ENCODE measurements at places on chromosomes 1 and 21. TPM values are rescaled to one million over a fixed set of nuclear protein-coding genes. Genes with fewer than 3 reads are reported as not detected.

GJA9 gene
- not detected for total RNA-seq

TEKT2 gene
- not detected for total RNA-seq

PTGFR gene
- total RNA-seq: not detected

FMO4 gene
- total RNA-seq: 1.5 TPM

NBPF6 gene
- not detected for total RNA-seq

TSPAN1 gene
- not detected for total RNA-seq

GPR52 gene
- total RNA-seq: 2.2 TPM

MYBPHL gene
- total RNA-seq: not detected

GRCh38 chr1:204904228-204904810 lies 33.7 kb downstream of the NFASC start:
- H3K27me3 ChIP-seq: peaks cover 50% of the 10 kb centered on the region
- DNase-seq: no peak

GRCh38 chr1:11523746-11524464 lies 45.0 kb downstream of the DISP3 start:
- H3K4me3 ChIP-seq: no peak overlapping the region
- H3K27ac ChIP-seq: no peak overlapping the region
- H3K4me1 ChIP-seq: no peaks in the 10 kb centered on the region
- H3K36me3 ChIP-seq: no peaks in the 10 kb centered on the region
- no peaks in the 10 kb centered on the region for H3K27me3 ChIP-seq

- H3K27me3 ChIP-seq: no peaks in the 10 kb centered on the region
- H3K4me1 ChIP-seq: peaks cover 7% of the 10 kb centered on the region
- H3K27ac ChIP-seq: no peak overlapping the region
- H3K36me3 ChIP-seq: peaks cover 14% of the 10 kb centered on the region
- DNase-seq: no peak
Measured at GRCh38 chr1:52680353-52680752, 17.8 kb downstream of the COA7 start.

DNA sequence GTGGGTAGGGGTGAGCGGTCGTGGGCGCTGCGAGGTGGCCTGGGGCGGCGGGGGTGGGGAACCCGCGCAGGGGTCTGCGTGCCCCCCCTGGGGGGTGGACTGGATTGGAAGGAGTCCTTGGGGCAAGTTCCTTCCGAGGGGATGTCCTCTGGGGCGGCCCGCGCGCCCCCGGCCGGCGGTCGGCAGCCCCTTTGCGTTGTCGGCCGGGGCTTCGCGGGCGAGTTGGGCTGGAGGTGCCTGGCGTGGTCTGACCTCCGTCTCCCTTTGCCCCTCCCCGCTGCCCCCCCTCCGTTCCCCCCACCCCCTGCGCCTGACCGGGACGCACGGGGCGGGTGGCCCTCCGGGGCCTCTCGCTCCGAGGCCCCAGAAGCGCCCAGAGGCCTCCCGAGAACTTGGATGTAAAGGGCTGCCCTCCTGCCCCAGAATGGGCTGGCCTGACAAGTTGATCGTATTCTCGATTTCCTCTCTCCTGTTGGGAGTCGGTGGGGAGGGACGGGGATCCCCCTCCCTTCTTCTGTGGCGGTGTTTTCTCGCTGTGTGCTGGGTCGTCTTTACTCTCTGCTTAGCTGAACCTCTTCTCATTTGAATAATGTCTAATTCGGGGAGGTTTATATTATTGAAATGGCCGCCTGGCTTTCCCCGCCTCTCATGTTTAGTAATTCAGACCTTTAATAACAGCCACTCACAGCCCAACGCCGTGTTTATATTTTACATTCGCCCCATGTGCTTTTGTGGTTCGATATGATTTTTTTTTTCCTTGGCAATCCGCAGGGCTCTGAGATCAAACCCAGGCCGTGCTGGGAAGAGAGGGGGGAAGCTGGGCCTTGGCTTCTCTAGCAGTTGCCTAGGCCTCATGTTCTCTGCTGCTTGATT lies 1.3 kb downstream of the POU2F1 start:
- peak overlapping the region; percentile 95 for H3K4me3 ChIP-seq
- no peaks in the 10 kb centered on the region for H3K27me3 ChIP-seq
- peaks cover 35% of the 10 kb centered on the region for H3K4me1 ChIP-seq
- H3K27ac ChIP-seq: peak overlapping the region; percentile 98
- peaks cover 10% of the 10 kb centered on the region for H3K36me3 ChIP-seq
- DNase-seq: peak; percentile 66

- DNase-seq: no peak
- H3K4me1 ChIP-seq: peaks cover 68% of the 10 kb centered on the region
- H3K4me3 ChIP-seq: no peak overlapping the region
Measured at GRCh38 chr1:89673251-89673650, 40.3 kb downstream of the LRRC8C start.

GRCh38 chr1:175434283-175434860 lies 241.8 kb upstream of the KIAA0040 start:
- no peaks in the 10 kb centered on the region for H3K36me3 ChIP-seq
- no peak overlapping the region for H3K4me3 ChIP-seq
- H3K27ac ChIP-seq: peak overlapping the region; percentile 12
- H3K27me3 ChIP-seq: peaks cover 10% of the 10 kb centered on the region
- no peaks in the 10 kb centered on the region for H3K4me1 ChIP-seq

DNA sequence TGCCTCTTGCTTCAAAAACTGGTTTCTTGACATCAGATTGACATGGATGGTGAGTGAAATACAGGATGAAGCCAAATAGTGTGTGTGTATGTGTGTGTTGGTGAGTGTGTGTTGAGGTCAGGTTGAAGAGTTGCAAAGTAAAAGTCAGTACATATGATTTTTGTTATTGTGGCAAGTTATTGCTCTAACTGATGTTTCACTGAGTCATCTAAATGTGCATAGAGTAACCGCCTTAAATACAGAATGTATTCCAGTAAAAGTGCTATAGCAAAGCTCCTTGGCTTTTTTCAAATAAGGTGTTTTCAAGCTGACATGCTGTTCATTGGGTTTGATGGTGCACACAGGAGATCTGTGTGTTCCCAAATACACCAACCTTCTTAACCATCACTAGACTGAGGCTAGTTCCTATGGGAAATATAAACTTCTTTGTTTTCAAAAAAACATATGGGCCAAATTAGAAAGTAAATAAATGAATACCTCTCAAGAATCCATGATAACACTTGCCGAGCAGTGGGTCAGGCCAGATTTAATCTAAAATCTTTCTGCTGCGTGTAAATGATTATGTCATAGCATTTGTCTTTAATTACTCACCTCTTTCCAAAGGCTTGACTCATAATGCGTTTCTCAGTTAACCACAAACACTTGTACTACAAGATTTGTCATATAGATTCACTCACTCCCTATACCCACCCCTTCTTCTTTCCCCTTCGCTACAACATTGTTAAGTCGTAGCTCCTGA lies 151.1 kb downstream of the LYPLAL1 start:
- no peaks in the 10 kb centered on the region for H3K27me3 ChIP-seq
- no peak overlapping the region for H3K4me3 ChIP-seq
- H3K27ac ChIP-seq: no peak overlapping the region
- DNase-seq: no peak
- no peaks in the 10 kb centered on the region for H3K4me1 ChIP-seq

DNA sequence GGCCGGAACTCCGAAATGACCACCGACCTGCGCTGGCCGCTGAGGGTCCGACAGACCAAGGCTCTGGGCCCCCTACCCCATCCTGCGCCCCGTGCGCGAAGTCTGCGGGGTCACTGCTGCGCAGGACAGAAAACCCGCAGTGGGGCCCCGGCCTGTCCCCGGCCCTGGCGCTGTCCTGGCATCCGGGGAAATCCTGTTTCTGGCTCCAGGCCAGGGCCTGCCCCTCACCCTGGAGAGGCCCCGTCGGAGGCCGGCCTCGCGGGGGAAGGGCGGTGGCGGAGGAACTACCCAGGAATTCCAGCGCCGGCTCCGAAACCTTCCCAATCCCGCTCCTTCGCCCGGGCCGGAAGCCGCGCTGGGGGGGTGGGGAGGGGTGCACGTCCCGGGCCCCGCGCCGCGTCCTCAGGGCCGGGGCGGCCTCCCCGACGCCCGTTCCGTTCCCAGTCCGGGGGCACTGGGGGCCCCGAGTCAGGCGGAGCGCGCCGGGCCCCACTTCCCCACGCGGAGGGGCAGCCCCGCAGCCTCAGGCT lies 77.0 kb downstream of the MORN1 start:
- H3K36me3 ChIP-seq: no peaks in the 10 kb centered on the region
- H3K4me3 ChIP-seq: no peak overlapping the region
- H3K4me1 ChIP-seq: peaks cover 27% of the 10 kb centered on the region
- H3K27ac ChIP-seq: no peak overlapping the region
- no peak for DNase-seq
- no peaks in the 10 kb centered on the region for H3K27me3 ChIP-seq

- no peak overlapping the region for H3K4me3 ChIP-seq
- no peaks in the 10 kb centered on the region for H3K4me1 ChIP-seq
- DNase-seq: no peak
- peaks cover 42% of the 10 kb centered on the region for H3K36me3 ChIP-seq
Measured at GRCh38 chr1:220149742-220150141, 55.8 kb downstream of the IARS2 start.

- DNase-seq: no peak
- no peak overlapping the region for H3K4me3 ChIP-seq
- H3K4me1 ChIP-seq: no peaks in the 10 kb centered on the region
- no peaks in the 10 kb centered on the region for H3K27me3 ChIP-seq
Measured at GRCh38 chr1:102163799-102164198, 167.1 kb upstream of the OLFM3 start.
